ENCODE measurements at places on chromosomes 11 and 22.

DNA sequence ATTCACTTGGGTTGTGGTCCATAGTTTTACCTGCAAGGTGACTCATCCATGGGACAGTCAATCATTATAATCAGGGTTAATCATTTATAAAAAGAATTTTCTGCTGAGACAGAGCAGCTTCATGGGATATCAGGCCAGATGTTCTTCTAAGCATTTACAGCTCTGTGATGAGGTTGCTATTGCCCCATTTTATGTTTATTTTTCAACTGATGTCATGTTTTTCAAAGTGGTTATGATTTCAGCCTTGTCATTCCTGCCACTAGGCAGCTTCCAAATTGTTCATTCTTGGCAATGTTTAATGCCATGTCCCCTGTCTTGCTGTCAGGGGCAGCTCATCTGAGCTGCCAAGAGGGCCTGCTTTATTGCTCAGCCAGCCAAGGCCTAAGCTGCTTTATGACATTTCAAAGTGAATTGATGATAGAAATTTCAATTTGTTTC lies 35.9 kb upstream of the ZBED5 start:
- no peak for DNase-seq

DNA sequence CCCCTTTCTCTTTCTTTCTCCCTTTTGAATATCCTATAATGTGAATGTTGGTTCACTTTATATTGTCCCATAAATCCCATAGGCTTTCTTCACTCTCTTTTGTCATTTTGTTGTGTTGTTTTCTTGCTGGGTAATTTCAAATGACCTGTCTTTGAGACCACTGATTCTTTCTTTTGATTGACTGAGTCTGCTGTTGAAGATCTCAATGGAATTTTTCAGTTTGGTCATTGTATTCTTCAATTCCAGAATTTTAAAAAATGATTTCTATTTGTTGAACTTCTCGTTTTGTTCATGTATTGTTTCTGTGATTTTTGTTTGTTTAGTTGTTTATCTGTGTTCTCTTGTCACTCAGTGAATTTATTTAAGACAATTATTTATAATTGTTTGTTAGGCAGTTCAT lies 17.5 kb upstream of the FZD4 start:
- no peak for DNase-seq

DNA sequence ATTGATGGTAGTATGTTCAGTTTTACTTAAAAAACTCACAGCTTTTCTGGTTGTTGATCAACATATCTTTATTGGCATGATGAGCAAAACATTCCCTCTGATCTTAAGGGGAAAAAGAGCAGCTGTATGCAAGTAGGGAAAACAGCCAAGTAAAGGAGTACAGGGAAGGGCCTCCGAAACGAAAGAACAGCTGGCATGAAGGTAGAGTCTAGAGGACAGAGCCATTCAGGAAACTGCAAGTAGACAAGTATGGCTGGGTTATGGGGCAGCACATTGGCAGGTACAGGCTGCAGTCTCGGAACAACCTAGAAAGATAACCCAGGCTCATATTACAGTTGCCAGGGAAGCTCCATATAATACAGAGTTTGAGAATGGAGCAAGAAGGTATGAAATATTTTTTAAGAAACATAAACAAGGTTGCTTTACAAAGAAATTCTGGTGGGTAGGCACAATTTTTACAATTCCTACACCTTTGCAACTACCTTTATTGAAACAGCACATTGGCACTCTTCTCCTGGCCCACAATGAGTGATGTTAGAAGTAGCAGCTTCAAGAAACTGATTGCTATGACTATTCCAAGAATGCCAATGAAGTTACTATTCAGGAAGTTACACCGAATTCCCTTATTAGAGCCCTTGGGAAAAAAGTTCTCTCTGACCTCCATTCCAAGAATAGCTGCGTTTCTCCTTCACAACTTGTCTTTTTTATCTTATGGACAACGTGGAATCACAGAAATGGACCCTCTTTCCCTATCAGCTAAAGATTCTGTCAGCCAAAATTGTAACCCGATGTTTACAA lies 45.2 kb downstream of the LGR4 start:
- DNase-seq: no peak

DNA sequence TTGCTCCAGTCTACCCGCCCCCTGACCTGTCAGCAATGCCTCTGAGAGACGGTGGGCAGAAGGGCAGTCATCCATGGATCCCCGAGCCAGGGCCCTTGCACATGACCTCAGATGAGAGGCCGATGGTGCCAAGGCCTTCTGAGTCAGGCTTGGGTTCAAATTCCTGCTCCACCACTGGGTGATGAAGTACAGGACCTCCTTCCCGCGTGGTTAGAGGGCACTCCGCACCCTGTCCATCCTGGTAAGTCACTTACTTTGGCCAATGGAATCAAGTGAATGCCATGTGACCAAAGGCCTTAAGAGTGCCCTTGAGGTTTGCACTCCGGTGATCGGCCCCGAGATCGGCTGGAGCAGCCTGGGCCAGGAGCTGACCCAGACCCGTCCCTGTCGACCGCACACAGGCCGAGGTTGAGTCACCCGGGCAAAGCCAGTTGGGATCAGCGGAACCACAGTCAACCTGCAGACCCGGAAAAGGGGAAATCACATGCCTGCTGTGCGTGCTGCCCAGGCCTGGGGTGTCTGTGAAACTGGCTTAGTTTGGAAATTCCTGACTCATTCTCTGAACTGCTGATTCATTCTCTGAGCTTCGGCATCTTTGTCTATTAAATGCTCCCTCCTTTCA lies 48.9 kb downstream of the RTL6 start:
- DNase-seq: no peak

DNA sequence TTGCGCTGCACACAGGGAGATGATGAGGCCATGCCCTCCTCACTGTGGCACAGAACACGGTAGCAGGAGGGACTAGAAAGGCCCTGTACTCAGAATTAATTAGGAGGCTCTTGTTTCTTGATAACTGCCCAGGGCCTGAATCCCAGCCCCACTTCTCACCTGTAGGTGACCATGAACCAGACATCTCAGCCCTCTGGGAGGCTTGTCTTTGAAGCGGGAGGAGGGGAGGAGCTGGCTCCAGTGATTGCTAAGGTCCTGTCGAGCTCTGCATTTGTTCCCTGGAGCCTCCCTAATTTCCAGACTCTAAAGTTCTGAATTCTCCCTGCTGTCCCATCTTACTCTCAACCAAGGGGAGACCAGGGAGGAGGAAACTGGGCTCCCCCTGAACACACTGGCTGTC lies 19.8 kb upstream of the OAF start:
- no peak for DNase-seq

DNA sequence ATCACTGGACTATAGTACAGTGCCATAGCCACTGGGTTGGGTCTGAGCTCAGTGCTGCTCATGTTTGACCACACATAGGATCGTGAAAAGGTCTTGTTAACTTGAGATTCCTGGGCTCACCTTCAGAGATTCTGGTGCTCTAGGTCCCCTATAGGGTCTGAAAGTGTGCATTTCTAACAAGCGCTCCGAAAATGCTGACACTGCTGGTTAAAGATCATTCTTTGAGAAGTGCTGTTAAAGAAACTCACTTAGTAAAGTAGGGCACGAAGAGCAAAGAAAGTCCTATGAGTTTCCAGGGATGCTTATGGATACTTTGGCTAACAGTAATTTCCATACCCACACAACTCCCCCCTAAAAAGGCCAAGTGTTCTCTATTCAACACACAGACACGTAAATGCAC lies 108.1 kb upstream of the PAX6 start:
- DNase-seq: no peak

DNA sequence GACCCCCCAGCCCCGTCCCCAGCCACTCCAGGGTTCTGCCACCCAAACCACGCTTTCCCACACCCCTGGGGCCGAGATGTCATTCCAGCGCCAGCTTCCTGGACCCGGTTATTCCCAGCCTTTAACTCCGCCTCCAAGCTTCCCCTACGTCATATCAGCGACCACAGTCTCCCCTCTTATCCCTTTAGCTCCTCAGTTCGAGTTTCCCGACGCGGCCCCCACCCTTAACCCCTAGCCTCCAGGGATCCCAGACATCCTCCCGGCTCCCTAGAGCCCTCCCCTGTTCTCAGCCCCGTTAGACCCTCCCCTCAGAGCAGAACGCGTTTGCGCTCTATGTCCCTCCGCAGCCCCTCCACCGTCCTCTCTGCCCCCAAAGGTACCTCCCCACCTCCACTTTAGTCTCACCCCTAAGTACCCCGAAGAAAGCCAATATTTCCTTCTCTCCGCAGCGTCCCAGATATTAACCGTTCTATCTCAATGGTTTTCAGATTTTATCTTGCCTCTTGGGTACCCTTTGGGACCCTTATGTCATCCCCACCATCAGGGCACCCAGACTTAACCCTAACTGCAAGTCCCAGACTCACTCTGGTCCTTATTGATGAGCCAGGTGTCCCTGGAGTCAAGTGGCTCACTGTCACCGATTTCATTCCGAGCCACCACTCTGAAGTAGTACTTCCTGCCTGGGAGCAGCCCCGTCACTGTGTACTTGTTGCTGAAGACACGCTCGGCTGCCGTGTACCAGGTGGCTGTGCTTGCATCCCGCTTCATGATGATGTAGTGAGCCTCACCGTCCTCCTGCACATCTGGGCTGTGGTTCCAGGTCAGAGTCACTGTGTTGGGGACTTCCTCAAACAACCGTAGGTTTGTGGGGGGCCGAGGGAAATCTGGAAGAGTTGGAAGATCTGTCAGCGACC lies 8.0 kb downstream of the TMEM86A start:
- peak; percentile 79 for DNase-seq

GRCh38 chr22:35842954-35843353 lies 125.3 kb downstream of the APOL5 start:
- no peak for DNase-seq

DNA sequence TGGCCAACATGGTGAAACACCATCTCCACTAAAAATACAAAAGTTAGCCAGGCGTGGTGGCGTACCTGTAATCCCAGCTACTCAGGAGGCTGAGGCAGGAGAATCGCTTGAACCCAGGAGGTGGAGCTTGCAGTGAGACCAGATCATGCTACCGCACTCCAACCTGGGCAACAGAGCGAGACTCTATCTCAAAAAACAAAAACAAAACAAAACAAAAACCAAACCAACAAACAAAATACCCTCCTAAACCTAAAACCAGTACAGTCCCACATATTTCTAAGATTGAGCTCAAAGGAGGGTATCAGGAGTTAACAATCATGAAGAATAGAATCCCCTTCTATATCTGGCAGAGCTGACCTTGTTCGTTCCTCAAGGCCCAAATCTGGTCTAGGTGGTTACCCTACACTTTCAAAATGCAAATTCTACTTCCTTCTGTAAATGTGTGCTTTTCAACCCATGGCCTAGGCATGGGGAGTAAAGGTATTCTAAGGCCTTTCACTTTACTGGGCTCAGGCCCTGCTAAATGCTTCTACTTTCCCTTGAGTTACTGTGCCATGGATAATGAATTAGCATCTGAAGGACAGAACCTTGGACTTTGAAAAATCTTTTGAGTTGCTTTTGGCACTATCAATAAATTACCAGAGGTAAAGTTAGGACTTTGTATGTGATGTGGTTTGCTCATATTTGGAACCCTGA lies 10.4 kb upstream of the PPP2R1B start:
- no peak for DNase-seq

DNA sequence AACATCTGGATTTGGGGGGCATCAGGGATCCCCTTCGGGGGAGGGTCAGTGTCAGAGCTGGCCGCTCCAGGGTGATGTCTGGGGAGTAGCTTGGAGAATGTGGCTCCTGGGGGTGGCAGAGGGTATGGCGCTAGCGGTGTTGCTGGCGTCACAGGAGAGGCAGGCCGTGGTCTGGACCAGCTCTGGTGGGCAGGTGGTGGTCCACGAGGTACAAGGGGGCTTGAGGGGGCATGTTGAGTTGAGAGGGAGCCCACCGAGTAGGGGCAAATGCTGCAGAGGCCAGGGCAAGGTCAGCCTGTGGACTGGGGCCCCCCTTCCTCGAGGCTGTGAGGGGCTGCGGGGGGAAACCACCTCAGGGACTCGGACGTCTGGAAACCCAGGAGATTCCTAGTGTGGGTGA lies 8.6 kb downstream of the GRAMD4 start:
- DNase-seq: no peak

DNA sequence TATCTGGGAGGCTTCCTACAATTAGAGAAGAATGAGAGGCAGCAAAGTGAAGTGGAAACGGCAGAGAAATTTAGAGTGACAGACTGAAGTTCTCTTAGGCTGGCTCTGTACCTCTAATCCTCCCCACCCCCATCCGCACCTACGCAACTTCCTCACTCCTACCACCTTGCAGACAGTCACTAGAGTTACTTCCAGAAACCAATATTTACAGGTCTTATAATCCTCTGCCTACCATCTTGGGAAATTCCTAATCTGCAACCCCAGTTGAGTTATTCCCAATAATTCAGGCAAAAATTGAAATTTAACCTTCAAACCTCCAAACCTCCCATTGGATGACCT lies 71.7 kb downstream of the PAK1 start:
- no peak for DNase-seq
